Bone marrow (tissue), 2 donors: ENCODE measurements at places on chromosomes 12 and 14.

DNA sequence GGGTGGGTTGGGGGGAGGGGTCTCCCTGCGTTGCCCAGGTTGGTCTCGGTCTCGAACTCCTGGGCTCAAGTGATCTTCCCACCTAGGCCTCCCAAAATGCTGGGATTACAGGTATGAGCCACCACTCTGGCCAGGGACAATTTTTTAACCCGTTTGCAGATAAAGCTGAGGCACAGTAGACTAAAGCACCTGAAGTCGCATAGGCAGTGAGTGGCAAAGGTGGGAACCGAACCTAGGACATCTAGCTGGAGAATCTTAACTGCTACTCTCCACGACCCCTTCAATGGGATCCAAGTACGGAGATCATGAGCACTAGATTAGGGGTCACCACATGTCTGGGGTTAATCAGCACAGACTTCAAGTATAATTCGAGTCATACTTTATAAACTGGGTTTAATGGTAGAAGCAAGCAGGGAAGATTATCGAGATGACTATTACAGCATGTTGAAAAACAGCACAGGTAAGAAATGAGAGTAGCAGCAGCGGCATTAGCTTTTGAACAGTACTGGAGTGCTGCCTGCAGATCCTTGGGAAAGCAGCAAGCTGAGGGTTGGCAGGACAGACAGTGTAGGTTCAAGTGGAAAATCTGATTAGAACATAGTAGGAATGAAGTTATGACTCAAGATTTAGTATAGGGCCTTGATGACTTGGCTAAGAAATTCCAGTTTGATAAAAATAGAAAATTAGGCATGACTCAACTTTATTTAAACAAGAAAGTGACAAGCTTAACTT is 23.9 kb downstream of the NID2 start:
- DNase-seq = no peak

DNA sequence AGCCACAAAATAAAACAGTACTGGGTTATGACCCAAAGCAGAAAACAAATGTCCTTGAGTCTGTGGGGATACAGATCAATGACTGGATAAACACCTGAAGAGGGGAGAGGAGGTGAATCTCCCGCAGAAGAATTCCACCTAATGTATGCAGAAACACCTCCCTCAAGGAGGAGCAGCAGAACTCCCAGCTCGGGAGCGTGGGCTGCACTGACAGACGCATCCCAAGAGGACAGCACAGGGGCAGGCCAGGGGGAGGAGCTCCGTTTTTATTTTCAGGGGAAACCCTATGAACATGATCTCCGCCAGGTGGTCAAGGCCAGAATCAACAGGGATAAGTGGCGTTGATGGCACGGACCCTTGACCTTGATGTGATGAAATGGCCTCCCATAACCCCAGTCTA is 41.8 kb upstream of the PPP2R5C start:
- DNase-seq = no peak

- no peak for DNase-seq
These were observed 33.9 kb upstream of the NAV3 start for GRCh38 chr12:77796775-77797174.

- DNase-seq = no peak
These were observed 41.7 kb downstream of the NEDD1 start for GRCh38 chr12:96948782-96949181.
